ENCODE measurements at places on chromosomes 1 and 21.

- no peak for DNase-seq
Observed at GRCh38 chr1:233033361-233033760, 83.0 kb downstream of the NTPCR start.

DNA sequence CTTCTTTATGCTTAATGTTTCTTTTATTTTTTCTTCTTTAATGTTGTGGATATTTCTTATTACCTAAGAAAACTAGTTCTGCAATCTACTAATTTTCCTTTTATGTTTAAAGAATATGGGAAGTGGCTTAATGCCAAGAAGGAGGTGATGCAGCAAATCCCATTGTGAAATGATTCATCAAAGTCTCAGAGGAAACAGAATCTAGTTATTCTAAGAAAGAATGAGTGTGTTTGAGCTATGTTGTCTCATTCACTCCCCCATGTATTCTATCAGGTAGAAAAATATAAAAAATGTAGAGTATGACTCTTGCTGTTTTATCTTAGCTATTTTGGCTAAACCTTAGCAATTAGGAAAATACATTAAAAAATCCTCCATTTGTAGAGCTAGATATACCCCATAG lies 659.9 kb upstream of the RGS18 start:
- no peak for DNase-seq

GRCh38 chr1:29120367-29120766 lies 3.3 kb downstream of the TMEM200B start:
- DNase-seq: no peak

DNA sequence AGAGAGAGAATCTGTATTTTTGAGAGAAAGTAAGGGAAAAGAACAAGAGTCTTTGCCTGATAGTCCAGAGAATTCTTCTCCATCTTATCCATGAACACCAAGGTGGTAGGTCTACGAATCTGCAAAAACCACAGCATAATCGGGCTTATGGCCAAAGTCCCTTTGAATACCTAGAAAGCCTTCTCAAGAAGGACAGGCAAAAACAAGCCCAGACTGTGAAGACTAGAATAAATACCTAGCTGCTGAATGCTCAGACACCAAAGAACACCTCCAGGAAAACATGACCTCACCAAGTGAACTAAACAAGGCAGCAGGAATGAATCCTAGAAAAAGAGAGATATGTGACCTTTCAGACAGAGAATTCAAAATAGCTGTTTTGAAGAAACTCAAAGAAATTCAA lies 79.2 kb downstream of the HFM1 start:
- no peak for DNase-seq

GRCh38 chr1:44652445-44653106 lies 21.7 kb downstream of the TMEM53 start:
- DNase-seq: peak; percentile 90

DNA sequence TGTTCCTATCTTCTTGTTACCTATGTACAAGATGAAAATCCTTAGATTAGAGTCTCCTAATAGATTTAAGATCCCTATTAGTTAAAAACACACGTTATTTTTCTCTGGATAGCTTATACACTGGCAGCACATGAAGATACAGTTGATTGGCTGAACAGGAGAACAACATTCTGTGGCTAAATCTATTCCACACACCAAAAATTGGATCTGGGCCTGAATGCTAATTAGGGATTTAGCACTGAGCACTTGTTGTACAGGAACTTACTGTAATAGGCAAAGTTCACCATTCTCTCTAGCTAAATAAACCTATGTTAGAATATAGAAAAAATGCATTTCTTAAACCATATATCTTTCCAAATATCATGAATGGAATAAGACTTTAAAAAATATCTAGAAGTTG lies 117.1 kb upstream of the PTGFR start:
- DNase-seq: no peak

DNA sequence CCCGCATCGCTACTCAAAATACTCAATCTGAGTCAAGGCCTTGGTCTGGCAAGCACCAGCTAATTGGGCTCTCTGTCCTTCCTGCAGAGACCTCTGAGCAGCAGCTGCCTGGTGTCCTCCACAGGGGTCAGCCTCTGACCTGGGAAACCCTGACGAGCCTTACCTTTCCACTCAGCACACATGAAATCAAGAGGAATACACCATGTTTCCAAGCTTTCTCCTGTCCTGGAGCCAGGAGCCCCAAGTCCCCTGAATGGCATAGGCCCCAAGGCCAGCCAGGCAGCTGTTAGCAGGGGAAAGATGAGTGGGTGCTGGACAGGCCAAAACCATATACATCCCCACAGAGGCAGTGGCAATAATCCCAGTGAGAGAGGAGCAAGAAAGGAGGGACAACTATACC lies 27.2 kb upstream of the TSPEAR start:
- DNase-seq: no peak

DNA sequence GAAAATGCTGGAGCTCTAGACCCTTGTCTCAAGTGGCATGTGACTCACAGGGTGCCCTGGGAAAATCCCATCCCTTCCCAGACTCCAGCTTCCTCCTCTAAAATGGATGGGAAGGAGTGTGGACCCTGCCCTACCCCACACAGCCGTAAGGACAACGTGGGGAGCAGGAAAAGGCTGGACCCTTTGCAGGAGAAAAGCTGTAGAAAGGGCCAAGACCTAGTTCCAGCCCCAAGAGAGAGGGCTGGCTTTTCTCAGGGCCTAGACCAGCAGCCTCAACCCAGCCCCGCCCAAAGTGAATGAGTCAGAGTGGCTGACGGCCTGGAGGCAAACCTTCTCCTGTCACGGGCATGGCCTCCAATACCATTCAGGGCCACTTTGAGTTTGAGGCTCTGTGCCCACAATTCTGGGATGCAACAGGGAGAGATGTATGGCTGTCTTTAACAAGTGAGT lies 1.1 kb downstream of the LAMB3 start:
- no peak for DNase-seq

GRCh38 chr1:218711884-218712674 lies 366.9 kb downstream of the TGFB2 start:
- no peak for DNase-seq

DNA sequence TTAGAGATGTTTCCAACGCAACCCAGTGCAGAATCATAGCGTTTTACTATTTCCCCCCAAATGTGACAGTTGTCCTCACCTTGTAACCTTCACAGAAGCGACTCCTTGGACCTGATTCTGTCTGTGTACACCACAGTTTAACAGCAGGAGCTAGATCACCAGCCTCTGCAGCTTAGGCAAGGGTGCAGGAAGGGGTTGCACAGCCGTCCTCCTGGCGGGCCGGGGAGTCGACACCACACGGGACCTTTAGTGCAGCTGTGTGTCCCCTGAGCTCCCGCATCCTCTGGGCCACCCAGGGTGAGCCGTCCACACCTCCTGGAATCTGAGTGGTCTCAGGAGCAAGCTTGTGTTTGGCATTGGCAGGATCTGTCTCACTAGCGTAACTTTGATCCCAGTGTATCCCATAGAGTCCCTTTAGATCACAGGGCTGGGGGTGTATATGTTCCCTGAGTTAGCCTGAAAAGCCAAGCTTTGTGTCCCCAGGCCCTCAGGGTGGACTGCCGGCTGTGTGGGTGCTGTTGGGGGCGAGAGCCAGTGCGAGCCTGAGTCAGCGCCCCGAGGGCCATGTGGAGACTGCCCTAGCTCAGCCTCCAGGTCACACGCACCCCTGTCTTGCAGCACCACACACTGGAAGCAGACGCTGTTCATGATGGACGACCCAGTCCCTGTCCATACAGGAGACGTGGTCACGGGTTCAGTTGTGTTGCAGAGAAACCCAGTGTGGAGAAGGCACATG lies 27.5 kb downstream of the PRMT2 start:
- DNase-seq: no peak

Data from head of caudate nucleus (tissue), 42 donors.